Fibroblast of mammary gland (primary cell): ENCODE measurements at places on chromosomes 5 and 9.

- DNase-seq = peak; percentile 87
Measured at GRCh38 chr5:56026863-56027300, 32.1 kb upstream of the IL6ST start.

- peak; percentile 72 for DNase-seq
Measured at GRCh38 chr5:10018201-10019069, 231.3 kb downstream of the ATPSCKMT start.

GRCh38 chr9:3012842-3013241, 168.9 kb upstream of the PUM3 start:
- DNase-seq = no peak

GRCh38 chr5:33425314-33425713, 15.5 kb upstream of the TARS1 start:
- no peak for DNase-seq

GRCh38 chr5:77181596-77182304, 28.7 kb upstream of the PDE8B start:
- DNase-seq = no peak

DNA sequence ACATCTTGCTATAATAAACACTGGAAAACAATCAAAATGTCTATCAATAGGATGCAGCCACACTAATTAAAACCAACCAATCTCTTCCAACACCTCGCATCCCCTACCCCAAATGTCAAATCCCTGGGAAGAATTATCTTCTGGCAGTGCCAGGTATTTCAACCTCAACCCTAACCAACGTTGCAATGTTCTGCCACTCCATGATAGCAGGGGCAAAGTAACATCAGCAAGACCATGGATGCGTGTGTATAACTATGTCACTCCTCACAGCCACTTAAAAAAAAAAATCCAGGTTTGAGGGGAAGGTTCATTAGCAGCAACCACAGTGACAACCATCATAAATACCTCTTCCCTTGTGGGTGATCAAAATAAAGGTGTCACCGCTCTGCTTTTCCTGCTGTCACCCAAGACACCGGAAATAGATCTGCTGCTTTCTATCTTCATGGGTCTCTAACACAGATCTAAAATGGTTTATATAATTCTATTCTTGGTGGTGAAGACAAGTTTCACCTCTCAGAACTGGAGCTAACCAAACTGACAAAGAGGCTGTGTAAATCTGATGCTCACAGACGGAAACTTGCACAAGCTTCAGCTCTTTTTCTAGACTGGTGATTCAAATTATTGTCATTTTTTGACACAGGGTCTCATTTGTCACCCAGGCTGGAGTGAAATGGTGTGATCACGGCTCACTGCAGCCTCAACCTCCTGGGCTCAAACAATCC, 9.9 kb downstream of the HSPA9 start:
- DNase-seq = no peak

GRCh38 chr5:102223542-102224477, 72.3 kb downstream of the SLCO4C1 start:
- DNase-seq = peak; percentile 44

DNA sequence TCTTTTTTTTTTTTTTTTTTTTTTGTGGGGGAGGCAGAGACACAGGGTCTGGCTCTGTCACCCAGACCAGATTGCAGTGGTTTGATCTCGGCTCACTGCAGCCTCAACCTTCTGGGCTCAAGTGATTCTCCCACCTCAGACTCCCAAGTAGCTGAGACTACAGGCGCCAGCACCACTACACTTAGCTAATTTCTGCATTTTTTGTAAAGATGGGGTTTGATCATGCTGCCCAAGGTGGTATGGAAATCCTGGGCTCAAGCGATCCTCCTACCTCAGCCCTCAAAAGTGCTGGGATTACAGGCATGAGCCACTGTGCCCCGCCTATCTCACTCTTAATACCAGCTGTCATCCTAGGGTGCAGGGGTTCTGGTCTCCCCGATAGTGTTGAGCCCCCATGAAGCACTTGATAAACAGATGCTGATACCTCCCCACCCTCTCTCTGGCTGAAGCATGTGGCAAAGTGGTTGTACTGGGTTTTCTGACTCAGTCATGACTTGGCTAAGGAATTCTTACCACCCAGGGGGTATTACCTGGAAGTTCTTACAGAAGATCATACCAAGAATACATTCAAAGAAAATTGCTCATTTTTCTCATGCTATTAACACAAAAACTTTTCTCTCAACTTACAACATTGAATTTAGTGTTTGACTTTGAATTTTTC, 110.2 kb upstream of the DAPK1 start:
- peak; percentile 16 for DNase-seq

DNA sequence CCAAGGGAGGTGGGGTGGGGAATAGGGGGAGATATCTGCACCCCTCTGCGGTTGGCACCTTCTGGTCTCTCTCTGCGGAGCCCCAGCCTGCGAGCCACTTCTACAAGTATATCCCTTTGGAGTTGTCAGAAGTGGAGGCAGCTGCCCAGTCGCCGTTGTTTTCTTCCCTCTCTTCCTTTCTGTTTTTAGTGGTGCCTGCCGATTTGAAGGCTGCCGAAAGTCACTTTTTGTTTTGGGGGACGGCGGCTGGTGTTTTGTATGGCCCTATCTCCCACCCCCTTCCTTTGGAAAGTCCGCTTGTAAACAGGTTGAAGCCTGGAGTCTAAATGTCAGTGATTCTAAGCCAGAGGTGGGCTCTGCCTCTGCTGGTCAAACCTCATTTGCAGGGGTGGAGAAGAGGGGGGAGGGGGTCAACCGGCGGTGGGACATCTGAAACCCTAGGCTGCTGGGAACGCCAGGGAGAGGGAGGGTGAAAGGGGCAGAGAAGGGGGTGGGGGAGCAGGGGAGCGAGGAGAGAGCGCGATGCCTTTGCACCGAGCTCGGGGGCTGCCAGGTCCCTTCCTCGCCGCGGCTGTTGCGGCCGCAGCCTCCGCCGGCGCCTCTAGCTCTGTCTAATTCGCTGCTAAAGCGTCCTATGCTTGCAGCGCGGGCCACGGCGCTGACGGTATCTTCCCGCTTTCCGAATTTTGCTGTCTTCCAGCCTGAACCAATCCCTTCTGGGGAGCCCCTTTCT, at the start of gene FGF10:
Gene FGF10, minus strand, starts transcription at position 331 of the 733 bp plus-strand sequence. CDS start 738 bp downstream, outside the sequence.
- no peak for DNase-seq

DNA sequence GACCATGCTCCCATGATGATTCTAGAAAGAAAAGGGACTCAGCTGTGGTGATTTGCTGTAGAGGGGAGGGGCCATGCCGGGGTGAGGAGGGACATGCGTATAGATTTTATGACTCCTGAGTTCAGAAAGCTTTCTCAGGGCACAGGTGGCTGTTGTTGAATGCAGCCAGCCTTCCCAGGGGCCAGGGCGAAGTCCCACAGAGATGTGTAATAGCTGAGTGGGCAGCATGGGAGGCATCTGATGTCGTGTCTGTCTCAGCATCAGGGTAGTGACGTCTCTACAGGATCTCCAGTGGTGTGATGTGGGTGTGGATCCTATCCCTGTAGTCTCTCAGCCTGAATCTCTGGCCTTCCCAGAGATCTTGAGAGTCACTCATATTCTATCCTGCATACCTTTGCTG, 7.8 kb upstream of the BOD1 start:
- peak; percentile 17 for DNase-seq

GRCh38 chr5:120615967-120616645, 152.0 kb downstream of the PRR16 start:
- DNase-seq = peak; percentile 92

DNA sequence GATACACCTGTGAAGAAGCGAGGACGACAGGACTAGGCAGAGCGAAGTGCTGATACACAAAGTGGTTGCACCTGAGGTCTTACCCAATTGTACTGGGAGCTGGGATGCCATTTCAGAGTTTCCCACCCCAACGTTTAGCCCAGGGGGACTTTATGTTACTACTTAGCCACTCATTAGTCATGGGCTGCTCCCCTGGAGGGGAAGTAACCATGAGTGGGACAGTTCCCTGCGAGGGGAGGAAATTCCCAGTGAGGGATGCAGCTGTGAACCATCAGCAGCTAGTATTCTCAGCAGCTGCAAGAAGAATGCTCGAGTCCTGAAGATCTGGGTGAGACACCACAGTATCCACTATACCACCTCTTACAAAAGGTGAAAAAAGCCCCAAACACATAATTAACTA, 93.7 kb upstream of the ACTBL2 start:
- DNase-seq = no peak
